ENCODE measurements at places on chromosomes 6 and 20.

GRCh38 chr20:48612335-48612734 is 215.5 kb downstream of the PREX1 start:
- DNase-seq: no peak

- no peak for DNase-seq
Measured at GRCh38 chr6:70112716-70113115, 190.2 kb downstream of the COL9A1 start.

GRCh38 chr6:151181706-151182363 is 57.9 kb upstream of the AKAP12 start:
- DNase-seq: no peak

DNA sequence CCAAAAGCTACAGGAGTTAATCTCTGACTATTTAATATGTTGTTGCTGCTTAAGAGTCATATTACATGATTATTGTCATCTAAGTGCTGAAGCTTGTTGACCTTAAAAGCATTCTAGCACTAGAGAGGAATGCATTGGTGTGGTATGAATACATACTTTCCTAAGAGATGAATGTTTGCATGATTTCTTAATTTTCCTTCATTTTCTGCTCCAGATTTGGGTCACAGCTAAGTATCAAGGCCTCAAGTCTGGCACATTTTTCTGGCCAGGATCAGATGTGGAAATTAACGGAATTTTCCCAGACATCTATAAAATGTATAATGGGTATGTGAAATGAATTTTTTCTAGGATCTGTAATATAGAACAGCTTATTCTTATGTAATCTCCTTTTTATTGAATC is 53.6 kb downstream of the ENPP1 start:
- DNase-seq: no peak

GRCh38 chr6:36659271-36659670 is 19.2 kb upstream of the CDKN1A start:
- DNase-seq: no peak

DNA sequence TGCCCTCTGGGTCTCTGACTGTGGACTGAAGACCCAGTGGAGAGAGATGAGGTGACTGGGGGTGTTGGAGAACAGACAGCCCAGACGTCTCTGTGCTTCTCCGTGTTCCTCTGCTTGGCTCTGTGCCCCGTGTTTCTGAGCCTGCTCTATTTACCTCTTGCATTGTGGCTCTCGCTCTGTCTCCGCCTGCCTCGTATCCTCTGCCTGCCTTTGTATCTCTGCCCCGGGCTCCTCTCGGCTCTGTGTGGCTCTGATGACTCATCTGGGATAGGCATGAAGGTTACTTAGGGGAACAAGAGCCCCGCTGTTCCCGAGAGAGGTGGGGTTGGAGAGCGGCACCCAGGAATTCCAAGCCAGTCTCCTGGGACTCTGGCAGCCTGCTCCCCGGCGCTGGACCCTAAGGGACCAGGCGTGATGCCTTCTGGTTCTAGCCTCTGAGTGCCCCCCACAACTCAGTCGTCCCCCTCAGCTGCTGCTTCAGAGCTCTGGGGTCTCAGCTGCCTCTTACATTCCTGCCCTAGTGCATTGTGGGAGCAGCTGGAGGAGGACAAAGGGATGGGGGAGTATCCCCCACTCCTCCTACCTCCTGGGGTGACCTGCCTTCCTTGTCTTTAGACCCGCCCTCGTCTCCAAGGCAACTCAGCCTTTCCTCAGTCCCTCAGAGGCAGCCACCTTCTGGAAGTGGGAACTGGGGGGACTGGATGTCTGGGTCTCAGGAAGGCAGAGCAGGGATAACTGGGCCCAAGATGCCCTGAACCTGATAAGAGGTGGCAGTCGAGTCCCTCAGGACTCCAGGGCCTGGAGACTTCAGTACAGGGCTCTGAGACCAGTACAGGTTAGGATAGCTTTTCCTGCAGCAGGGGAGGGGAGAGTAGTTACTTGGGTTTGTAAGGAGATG is 1.9 kb downstream of the DDR1 start:
- peak; percentile 28 for DNase-seq

GRCh38 chr20:49248301-49248700 is 29.1 kb downstream of the DDX27 start:
- DNase-seq: no peak

DNA sequence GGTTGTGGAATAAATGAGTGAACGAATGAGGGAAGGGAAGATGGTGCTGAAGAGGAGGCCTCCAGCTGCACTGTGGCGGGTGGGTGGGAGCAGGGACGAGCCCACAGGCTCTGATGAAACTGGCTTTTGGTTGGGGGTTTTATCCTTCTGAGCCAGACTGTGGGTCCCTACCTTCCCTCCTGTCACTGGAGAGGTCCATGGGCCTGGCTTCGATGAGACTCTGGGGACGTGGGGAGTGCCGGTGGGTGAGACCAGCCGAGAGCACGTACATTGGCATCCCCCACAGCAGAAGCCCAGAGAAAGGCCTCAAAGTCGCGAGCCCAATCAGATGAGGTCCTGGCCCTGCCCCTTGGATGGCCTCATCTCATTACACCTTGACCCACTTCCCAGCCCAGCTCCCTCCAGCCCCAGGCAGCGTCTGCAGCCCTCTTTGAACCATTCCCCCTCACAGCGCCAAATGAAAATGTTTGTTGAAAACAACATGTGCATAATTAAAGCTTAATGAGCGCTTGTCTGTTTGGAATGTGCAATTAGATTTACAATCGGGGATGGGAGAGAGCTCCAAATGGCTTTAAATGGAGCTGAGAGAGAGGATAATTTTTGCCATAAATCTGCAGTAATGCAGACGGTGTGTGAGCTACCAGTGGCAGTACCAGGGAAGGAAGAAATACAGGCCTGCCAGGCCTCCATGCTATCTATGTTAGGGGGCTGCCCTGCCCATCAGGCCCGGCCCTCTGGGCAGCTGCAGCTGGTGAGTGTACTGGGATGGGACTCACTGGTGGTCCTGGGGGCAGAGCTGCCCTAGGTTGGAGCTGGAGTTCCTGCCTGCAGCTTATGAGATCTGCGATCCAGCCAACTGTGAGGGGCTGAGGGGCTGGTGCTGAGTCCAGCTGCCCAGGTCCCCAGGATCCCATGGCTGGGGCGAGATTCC is 47.2 kb downstream of the TOX2 start:
- no peak for DNase-seq

DNA sequence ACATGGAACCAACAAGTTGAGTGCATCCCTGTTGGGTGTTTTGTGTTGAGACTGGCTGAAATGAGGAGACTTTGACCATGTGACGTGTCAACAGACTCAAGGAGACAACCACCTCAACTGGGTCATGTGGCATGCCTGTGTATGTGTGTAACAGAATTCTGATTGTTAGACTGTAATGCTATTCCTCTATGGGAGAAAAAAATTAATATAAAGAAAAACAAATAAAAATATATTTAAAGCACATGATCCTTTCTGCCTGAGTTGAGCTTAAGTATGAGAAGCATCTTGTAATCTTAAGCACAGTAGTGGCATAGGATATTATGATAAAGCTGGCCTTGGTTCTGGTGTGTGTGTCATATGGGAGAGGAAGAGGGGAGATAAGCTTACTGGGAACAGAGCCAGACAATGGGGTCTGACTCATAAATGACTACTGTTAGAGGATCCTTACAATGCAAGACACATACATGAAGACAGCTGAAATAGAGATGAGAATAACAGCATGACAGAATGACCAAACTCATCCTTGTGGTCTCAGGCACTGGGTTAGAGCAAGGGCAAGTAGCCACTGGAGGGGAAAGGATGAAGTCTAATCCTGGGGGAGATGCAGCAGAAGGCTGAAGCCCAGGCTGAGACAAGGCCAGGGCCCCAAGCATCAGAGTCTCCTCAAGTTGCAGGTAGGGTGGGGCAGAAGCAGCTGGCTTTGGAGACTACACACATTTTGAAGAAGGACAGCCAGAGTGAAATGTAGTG is 9.2 kb downstream of the TP53INP2 start:
- DNase-seq: no peak

DNA sequence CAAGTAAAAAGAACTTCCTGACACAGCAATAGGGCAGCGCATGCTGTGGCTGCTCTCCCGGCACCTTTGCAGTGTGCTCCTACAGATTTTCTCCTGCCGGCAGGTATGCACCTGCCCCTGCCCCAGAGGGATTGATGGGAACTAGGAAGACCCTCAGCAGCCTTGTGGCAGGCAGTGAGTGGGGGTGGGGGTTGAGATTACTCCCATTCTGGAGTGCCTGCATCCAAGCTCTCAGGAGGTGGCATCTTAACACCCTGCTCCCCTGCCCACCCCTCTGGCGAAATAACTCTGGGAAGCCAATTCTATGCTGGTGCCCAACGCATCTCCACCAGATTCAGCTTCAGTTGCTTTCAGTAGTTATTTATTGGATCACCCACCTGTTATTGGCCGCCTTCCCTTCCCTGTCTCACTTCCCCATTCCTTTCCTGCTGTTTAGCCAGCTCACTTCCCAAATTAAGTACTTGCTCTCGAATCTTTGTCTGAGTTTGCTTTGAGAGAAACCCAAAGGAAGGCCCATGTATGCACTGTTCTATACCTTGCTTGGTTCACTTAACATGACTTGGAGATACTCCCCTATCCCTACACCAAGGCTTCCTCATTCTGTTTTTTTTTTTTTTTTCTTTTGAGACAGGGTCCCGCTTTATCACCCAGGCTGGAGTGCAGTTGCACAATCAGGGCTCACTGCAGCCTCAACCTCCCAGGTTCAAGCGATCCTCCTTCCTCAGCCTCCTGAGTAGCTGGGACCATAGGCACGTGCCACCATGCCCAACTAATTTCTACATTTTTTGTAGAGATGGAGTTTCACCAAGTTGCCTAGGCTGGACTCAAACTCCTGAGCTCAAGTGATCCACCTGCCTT is 29.3 kb upstream of the SLC23A2 start:
- no peak for DNase-seq

DNA sequence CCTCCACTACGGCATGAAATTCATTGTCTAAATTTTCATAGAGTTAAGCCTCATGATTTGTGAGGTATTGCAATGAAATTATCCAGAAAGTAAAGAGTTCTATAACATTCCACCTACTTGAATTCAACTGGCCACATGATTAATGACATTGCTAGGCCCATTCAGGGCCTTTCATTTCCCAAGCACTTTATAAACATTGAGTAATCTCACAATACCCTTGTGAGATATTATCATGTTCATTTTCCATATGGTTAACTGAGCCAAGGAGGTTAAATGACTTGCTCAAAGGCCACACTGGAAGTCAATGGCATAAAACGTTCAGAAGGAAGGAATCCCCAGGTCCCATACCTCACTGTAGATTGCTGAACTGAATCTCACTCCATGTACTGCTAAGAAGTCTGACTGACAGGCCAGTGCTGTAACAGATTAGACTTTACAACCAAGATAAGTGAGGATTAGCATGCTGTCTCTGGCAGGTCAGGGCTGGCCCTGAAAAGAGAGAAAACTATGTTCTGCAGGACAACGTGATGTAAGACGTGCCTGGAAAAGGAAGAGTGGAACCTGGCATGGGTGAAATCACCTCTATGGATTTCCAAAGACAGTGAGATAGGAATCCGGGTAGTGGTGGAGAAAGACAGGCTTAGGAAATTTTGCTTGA is 75.9 kb upstream of the SPACA1 start:
- no peak for DNase-seq

DNA sequence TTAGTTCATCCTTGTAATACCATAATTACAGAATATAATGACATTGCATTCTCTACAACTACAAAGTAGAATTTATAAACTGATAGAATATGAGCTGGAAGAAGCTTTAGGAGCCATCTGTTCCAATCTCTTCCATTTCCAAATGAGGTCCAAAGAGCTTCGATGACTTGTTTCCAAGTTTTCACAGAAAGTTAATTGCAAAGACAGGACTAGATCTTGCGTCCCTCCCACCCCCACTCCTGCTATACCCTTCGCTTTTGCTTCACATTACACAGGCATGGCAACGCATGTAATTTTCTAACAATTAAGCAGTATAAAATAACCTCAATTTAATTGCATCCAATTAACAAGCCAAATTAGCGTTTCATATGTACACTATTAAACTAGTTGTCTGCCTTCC is 7.0 kb downstream of the HIVEP2 start:
- no peak for DNase-seq

DNA sequence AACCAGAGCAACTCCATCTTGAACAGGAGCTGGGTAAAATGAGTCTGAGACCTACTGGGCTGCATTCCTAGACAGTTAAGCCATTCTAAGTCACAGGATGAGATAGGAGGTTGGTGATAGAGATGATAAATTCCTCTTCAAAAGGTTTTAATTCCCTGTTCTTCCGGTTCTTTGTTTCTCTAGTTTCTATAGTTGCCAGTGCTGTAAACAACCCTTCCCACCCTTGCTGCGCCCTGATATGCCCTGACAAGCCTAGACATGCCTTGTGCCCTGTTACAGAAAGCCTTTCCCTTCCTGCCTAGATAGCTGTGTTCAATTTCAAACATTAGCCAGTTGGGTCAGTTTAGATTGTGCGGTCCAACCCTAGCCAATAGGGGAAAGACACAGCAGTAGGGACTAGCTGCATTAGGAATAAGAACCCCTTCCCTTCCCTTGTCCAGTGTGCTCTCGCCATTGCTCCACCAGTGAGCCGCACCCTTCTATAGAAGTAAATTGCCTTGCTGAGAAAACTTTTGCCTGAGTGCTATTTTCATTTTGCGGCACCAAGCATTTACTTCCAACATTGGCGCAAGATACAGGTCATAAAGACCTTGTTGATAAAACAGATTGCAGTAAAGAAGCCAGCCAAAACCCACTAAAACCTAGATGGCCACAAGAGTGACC is 52.5 kb upstream of the CCN2 start:
- DNase-seq: no peak

DNA sequence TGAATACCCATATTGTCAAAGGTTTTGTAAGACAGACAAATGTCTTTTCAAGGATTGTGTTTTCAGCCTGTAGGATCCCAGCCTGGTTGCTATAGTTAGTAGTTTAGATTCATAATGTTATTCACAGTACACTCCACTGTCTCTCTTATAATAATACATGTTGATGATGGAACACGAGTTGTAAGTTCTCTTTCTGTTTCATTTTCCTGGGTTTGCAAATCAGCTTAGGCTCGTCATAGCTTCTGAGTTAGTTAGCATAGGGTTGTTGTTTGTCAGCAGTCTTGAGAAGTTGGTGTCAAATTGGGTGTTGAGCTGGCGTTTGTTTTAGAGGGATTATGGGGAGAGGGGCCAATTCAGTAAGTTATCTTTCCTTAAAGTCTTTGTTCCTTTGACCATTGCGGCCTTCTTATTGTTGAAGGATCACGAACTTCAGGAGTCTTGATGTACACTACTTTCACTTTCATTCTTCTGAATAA is 45.8 kb downstream of the QKI start:
- DNase-seq: peak; percentile 22

GRCh38 chr20:13430346-13431002 is 208.3 kb downstream of the TASP1 start:
- DNase-seq: peak; percentile 20

DNA sequence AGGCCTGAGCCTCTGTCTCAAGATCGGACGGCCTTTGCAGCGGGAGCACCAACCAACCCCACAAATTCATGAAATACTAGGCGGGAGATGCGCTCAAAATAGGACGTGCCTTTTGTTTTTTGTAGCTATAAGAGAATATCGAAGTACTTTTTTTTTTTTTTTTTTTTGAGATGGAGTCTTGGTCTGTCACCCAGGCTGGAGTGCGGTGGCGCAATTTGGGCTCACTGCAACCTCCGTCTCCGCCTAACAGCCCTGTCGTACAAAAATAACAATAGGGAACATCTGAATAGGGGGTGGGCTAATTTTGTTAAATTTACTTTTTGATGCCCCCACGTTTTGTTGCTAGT is 5.9 kb upstream of the TUBB2A start:
- no peak for DNase-seq

GRCh38 chr6:141685416-141685815 is 447.3 kb upstream of the GJE1 start:
- DNase-seq: no peak

GRCh38 chr6:145809211-145809610 is 5.4 kb downstream of the FBXO30 start:
- no peak for DNase-seq
